ENCODE measurements at places on chromosomes 12 and 14.

GRCh38 chr12:98002887-98003493, 512.4 kb upstream of the TMPO start:
- peak; percentile 59 for DNase-seq

- DNase-seq, result no peak
Measured at GRCh38 chr14:85463512-85463911, 66.4 kb upstream of the FLRT2 start.

- DNase-seq, result no peak
Measured at GRCh38 chr14:82565825-82566224, 1032.2 kb upstream of the SEL1L start.

DNA sequence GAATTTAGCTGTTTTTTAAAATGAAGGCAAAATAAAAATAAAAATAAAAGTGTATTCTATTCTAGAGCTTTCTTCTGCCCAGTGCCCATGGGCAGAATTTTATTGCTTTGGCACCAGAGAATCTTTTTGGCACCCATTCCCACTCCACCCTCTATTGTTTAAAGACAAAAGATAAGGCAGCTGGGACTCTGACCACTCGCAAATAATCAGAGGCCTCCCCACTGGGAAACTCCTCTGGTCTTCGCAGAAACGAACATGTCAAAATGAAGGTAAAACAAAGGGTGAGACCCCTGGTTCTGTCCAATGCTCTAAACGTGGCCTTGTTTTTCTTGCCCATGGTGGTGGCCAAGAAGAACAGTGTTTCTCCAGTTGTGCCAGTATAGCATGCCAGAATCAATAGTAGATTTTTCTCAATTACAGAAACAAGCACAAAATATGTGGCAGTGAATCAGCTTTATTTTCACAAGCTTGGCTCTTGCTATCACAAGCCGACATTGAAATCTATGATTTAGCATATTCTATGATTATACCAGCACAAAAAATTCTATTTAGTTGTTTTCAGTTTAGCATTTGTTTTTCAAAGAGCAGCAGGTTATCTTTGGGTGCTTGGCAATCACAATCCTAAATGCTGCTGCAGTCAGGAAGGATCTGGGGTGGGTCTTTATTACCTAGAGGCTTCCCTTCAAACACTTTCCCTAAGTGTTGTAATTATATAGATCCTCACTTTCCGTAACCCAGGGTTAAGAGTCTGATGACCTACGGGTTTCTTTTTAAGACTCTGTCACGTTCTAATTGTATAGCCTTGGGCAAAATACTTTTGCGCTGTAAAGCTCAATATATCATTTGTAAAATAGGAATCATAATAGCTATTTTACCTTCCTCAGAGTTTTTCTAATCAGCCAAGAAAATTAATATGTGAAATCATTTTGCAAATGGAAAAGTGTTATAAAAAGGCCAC, 50.5 kb downstream of the KITLG start:
- DNase-seq, result no peak

GRCh38 chr12:70534466-70534865, 102.8 kb downstream of the PTPRB start:
- no peak for DNase-seq

DNA sequence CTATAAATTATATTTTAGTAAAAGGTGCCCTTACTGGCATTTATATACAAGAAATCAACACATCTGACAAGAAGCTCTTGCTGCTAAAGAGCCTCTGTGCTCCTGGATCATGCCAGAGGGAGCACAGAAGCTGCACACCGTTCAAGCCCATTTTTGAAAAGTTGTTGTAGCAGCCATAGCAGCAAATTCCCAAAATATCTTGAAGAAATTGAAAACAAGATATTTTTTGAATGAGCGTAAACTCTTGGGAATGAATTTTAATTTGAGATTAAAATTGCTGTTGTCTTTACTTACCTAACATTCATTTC, 540 bp upstream of the CLEC2D start:
- no peak for DNase-seq

- no peak for DNase-seq
Measured at GRCh38 chr12:94100211-94100627, 48.2 kb upstream of the PLXNC1 start.

GRCh38 chr14:67050896-67051295, 138.3 kb upstream of the GARIN2 start:
- no peak for DNase-seq

DNA sequence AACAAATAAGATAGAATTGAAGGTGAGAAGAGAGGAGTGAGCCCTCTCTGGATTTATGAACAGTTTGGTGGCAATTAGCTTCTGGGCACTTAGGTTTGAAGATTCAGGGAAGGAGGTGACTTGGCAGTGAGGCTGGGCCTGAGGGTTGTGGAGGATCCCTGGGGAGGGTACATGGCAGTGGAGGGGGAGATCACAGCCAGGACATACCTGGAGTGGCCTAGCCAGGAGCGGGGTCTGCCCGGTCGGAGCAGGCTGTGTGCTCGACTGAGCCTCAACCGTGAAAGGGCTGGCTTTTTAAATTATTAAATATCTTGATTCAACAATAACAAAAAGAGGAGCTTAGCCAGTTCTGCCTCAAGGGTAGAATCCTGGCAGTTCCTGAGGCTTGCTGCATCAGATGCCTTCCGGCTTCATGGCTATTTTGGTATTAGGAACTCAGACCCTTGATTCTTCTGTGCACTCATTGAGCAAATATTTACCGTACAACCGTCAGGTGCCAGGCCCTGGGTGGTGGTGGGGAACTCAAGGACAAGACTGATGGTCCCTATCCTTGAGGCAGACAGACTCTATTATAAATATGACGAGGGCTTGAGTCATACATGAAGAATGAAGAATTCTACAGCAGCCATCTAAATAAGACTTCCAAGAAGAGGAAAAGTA, 73.4 kb downstream of the SPTB start:
- DNase-seq, result no peak

DNA sequence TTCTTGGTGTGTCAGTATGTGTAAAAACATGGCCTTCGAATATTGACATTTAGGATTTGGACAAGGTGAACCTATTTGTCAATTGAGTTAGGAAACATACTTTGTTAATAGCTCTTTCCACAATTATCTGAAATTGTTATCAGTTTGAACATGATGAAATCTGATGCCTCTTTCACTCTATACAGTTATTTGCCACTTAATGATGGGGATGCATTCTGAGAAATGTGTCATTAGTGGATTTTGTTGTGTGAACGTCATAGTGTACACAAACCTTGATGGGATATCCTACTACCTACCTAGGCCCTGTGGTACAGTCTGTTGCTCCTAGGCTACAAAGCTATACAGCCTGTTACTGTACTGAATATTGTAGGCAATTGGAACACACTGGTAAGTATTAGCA, 4.8 kb downstream of the TULP3 start:
- no peak for DNase-seq

DNA sequence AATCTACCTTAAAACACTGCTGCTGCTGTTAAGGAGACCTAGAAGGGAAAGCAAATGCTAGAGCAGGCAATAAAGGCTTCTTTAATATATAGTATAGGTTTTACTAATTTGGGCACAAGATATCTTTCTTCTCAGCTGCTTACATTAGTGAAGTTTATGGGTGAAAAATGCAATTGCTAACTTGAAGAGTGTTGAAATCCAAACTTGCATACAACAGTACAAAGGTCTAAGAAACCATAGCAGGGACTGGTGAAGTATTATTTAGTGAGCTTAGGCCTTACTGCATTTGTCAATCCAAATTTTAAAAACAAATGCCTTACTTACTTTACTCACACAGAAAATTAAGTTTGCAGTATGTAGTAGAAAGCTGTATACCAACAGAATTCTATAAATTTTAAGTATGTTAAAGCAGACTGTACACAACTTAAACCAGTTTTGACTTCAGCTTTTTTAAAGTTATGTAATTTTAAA, 1.4 kb upstream of the AP4S1 start:
- no peak for DNase-seq

- DNase-seq, result peak; percentile 98
Measured at GRCh38 chr14:51094901-51095853, at the start of gene TRIM9. Gene TRIM9 (minus strand): TSS chr14:51095105. CDS start chr14:51094939, 166 bp downstream.

GRCh38 chr12:9184276-9184675, 23.9 kb downstream of the PZP start:
- DNase-seq, result no peak

DNA sequence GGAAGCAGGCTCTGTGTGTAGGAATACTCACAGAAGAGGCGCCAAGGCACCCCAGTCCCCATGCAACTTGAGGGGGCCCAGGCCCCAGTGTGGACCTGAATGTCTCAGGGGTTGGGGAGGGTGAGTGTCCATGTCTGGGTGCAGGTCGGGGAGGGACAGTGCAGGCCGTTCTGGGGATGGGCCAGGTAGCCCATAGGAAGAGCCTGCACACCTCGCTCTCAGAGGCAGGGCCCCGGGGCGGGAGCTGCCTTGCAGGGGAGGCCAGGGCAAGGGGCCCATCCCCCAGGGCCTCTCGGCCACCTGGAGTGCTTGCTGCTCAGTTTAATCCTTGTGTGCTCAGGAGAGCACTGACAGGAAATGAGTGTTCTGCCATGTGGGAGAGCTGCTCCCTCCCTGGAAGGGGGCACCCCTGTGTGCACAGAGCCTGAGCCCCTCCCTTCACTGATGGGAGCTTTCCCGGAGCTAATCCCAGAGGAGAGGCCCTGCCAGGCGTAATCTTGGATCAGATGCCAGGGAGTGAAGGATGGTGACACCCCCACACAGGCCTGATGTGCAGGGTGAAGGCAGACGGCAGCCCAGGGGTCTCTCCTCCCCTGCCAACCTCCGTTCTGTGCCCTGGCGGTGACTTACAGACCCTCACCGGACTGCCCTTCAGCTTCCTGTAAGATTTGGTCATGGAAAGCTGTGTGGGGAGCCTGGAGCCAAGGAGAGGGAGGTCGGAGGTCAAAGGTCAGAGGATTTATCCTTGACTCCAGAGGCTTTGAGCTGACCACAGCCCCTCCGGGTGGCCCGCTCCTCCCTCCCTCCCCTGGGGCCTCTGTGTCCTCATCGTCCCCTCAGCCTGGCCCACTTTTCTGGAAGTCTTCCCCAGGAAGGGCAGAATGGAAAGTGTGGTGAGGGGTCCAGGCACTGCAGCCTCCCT, 24.4 kb upstream of the FBRSL1 start:
- no peak for DNase-seq

DNA sequence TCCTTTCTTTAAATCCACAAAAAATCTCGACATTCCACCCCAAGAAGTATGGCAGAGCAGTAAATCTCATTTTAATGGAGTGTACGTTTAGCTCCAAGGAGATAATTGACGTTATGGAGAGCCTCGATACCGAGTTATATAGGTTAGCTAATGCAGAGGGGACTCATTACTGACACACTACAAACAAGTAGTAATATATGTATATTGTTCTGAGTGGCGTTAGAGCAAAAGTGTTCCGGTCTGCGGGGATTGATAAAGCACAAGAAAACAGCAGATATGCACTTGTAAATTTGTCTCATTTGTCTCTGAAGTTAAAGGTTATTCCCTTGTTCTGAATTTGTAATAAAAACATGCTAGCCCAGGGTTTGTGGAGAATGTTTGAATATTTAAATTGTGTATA, 84.1 kb downstream of the BCL11B start:
- no peak for DNase-seq

DNA sequence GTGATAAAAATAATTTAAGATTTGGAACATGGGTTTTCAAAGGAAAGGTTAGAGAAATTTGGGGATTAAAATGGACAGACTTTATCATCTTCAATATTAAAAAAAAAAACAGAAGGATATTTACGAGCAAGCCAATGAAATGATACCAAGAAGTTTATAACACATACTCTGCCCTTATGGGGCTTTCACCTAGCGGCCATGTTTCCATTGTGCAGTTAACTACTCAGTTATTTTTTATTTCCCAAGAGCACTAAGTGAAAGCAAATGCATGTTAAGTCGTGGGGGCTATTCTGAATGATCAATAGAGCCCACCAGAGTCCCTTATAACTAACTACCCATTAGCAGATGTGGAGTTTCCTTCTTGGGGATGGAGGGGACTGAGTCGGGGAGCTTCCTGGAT, 53.9 kb downstream of the ETV6 start:
- no peak for DNase-seq

GRCh38 chr12:84760091-84760865, 152.3 kb downstream of the SLC6A15 start:
- no peak for DNase-seq

- peak; percentile 62 for DNase-seq
Measured at GRCh38 chr12:31118347-31119191, 44.9 kb downstream of the DDX11 start.

- no peak for DNase-seq
Measured at GRCh38 chr12:5716201-5716600, 228.9 kb downstream of the ANO2 start.

DNA sequence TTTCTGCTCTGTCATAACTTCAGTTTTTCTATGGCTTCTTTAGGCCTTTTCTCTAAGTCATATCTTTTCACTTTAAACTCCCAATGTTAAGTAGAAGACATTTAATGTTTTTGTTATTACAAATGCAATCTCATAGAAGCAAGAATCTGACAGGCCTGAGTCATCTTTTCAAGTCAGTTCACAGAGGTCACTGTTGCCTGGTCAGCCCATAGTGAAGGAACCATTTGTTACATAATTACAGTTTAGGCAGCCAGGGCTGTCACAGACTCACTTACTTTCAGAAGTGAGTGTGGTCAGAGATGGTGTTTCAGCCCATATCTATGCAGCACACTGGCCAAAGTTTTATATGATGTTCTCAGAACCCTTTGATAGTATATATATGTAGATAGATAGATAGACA, 46.5 kb downstream of the CCER1 start:
- DNase-seq, result no peak

DNA sequence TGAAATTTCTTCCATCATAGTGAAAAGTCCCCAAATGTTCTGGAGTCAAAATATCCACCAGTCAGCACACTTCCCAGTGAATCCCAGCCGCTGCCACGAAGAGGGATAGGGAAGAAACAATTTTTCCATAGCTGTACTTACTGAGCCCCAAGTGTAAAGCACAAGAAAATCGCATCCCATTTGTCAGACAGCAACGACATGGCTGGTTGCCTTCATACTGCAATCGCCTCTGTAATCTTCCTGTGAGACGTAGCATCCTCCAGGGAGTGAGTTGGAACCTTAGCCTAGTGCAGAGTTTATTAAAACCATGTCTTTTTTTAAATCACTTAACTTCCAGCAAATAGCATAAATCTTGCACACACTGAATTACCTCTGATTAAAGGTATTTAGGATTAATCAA, 56.8 kb downstream of the GNG2 start:
- DNase-seq, result no peak

DNA sequence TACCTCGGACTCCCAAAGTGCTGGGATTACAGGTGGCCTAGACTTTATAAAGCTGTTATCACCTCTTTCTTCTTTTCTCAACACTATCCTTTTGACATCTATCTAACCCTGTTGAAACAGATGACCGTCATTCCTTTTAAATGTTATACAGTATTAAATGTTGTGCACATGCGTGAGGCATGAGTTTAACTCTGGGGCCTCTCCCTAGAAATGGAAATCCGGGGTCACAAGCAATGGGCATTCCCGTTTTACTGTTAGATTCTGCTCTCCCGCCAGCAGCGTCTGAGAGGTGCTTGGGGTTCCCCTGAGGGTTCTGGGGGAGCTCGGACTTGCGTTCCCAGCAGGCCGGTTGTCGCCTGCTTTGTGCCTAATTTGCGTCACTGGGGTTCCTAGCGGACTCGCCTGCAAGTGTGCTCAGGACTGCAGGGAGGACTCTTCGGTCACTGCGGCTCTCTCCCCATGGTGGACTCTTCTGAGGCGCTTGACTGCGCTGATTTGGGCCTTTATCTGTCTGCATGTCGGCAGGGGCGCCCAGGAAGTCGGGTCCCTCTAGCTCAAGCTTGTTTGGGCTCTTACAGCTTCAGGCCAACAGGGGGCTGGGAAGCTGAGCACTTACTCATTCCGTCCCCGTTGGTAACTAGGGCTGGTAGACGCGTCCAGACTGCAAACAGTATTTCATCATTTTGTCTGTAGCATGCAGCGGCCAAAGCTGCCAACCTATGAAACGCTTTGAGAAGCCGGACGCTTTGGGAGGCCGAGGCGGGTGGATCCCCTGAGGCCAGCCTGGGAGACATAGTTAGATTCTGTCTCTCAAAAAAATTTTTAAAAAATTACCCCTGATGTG, 1.2 kb upstream of the RAN start:
- DNase-seq, result peak; percentile 33
